ENCODE measurements at places on chromosomes 2 and 18.

- DNase-seq, result no peak
Observed at GRCh38 chr2:39618736-39619135, 47.0 kb upstream of the TMEM178A start.

DNA sequence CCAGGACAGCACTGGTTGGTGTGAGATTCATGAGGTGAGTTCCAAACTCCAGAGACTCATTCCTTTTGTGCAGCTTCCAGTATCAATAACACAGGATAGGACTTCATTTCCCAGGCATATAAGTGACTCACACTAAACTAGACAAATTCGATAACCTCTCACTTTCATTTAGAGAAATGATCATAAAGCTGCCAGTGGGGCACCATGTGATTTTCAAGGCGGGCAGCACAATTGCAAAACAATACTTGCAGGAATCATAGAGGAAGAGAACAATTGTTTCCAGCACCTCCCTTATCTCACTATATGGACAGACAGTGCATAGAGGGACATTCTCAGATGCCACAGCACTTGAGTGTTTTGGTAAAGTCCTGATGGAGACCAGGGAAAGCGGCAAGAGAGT lies 31.3 kb upstream of the DNAH7 start:
- DNase-seq, result no peak

- DNase-seq, result no peak
Observed at GRCh38 chr2:192288295-192288694, 93.6 kb upstream of the TMEFF2 start.

DNA sequence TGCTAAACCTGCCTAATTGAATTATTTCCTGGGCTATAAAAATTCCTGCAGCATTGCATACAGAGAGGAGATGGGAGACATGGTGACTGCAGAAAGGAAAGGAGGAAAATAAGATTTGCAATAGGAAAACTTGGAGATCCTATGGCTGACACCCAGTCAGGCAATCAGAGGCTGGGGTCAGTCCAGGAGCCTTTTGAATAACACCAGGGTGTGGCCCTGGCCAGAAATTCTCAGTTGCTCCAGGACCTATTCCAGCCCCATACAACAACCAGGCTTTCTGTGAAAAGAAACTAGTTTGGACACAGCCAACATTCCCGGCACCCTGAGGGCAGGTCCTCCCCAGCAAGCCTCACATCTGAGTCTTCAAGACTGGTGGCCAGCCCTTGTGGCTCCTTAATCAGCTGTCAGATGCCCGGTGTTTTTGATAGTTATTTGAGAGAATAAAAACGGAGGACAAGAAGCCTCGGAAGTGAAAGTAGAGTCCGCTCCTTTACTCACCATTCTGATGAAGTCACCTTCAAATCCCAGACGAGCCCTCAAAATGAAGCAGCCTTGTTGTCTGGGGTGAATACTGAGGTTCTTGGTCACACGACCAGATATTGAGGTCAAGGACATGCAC lies 31.1 kb upstream of the GMCL1 start:
- DNase-seq, result peak; percentile 88

DNA sequence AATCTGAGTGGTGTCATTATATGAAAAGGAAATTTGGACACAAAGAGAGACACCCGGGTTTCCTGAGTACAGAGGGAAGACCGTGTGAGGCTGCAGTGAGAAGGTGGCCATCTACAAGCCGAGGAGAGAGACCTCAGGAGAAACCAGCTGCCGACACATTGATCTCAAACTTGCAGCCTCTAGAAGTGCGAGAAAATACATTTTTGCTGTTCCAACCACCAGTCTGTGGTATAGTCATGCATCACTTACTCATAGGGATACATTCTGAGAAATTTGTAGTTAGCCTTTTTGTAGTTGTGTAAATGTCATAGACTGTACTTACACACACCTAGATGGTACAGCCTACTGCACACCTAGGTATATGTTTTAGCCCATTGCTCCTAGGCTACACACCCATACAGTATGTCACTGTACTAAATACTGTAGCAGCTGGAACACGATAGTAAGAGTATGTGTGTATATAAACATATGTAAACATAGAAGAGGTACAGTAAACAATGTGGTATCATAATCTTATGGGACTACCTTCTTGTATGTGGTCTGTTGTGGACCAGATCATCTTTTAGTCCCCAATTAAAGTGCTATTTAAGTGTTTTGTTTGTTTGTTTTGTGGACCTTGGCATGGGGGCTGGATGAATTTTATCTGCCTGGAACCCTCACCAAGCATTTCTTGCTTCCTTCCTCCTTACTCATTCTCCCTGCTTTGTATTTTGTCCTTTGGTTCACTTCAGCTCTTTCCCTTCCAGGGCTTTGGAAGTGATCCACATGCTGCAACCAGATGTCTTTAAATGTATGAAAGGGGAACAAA lies 38.3 kb upstream of the SESTD1 start:
- no peak for DNase-seq

DNA sequence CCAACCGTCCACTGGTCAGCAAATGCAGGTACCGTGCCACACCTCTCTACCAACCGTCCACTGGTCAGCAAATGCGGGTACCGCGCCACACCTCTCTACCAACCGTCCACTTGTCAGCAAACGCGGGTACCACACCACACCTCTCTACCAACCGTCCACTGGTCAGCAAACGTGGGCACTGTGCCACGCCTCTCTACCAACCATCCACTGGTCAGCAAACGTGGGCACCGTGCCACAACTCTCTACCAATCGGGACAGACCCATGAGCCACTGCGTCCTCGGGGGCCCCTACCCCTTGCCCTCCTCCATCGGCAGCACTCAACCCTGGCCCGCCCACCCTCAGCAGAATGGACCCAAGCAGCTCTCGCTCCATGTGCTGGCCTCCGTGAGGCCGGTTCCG lies 226.4 kb upstream of the SALL3 start:
- no peak for DNase-seq

DNA sequence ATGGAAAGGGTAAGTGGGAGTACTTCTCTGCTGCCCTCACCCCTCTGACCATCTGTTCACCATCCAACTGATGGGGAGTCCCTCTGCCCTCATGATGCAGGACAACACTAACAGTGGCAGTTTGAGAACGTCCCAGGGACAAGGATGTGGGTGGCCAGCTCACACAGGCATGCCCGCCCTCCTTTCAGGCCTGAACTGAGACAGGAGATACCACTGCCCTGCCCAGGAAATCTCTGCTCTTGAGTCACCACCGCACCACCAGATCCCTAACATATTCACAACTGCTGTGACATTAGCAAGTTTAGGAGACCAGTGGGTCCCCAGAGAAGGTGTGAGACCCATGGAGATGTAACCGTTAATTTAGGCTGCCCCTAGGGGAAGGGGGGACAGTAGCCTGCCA lies 66.2 kb downstream of the TRAPPC8 start:
- no peak for DNase-seq

DNA sequence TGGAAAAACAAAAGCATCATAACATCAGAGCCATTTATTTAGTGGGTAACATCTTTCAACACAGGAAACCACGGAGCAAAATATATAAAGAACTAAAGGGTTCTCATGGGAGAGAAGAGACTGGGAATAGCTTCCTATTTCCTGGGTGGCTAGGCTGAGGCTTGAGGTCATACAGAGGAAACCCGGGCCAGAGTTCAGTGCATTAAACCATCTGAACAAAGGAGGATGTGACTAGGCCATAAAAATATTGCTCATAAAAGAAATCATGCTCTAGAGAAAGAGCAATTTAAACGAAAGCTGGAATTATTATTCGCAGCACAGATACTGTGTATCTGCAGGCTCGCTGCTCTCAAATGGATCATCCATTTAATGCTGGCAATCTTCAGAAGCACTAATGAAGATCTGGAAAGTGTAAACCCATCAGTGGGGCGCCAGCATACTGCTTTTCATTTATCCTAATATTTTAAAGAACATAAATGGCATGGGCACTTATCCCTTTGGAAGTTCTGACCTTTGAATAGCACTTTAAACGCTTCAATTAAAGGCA lies 83.3 kb downstream of the GALNT14 start:
- no peak for DNase-seq

DNA sequence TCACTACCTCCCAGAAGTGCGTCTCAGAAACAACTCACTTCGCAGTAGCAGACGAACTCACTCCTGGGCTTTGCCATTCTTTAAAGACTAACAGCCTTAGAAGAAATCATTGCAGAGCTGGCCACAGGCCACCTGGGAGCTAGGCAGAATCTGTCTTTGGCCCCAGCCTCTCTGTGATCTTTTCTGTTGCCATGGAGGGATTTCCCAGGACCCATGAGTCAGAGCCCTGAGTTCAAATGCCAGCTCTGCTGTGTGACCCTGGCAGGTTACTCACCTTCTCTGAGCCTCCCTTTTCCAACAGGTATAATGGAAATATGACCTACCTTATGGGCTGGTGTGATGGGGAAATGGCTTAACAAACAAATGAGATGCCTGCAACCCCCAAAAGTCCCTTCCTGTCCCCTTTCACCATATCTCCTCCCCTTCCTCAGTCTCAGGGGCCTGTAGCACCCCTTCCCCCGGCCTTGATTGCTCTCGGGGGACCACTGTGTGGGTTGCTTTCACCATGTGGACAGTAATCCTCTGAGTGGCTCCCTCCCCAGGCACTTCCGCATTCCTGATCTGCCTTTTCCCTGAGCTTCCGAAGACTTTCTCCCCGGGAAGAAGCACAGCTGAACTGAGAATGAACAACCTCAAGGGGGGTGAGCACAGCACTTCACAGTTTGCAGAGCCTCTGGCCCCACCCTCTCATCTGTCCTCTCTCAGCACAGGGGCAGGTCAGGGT lies 34.0 kb upstream of the SLC66A3 start:
- DNase-seq, result no peak

DNA sequence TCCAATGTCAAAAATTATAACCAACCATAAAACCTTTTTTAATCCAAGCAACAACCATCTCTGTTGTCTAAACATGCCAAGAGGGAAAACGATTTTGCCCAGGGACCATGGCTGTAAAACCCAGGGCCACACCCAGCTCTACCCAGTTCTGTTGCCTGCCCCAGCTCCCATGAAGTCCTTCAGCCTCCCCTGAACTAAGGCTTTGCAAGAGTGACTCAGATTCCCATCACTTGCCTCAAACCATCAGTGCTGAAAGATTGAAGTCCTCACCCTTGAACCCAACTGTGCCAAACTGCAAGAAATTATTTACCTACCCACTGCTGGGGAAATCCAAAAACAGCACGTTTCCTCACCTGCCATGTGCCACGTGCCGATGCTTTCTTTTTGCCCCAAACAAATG lies 102.5 kb downstream of the TFCP2L1 start:
- peak; percentile 59 for DNase-seq
